CD14-positive monocyte (primary cell): ENCODE measurements at places on chromosomes 5 and 9.

DNA sequence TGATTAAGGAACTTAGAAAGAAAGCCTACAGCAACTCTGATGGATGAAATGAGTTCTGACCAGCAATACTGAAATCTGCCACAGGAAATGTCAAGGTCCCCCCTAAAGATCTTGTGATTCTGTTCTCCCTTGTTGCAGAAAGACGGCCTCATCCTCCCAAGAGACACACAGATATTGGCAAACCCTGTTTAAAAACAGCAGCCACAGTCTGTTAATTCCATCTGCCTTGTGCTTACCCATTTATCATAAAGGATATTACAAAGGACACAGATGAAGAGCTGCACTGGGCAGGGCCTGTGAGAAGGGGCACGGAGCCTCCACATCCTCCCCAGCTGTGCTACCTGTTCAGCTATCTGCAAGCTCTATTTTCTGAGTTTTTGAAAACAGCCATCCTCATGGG lies 15.2 kb downstream of the RAPGEF1 start:
- no peak for DNase-seq

DNA sequence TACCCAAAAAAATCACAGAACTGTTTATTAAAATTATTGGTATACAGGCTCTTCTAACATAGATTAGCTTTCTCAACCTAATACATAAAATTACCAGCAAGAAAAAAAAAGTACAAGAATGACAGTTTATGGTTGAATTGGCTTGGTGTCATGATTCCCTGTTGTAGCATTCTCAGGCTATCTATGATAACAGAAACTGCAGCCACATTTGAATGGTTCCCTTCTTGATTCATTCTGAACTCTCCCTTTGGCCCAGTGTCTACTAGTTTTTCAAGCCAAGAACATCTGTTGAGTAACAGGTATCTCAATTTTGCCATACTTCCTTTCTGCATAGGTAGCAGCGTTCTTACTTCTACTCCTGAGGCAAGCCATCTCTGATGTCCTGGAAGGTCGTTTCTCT lies 3.0 kb downstream of the SPIN1 start:
- DNase-seq = no peak

DNA sequence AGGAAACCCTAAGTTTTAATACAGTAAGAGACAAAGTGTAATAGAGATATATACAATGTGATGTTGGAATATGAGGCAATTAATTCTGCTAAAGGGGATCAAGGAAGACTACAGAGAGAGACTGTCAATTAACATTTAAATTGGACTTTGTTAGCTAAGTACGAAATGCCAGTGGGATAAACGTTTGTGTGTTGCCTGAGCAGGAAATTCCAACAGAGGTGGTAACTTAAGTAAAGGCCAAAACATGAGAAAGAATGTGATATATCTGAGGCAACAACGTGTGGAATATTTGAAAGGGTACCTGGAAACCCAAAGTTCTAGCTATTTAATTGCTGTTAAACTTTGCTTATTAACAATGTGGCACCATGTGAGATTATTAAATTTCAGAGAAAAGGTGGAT lies 1666.9 kb upstream of the WWC1 start:
- DNase-seq = no peak

DNA sequence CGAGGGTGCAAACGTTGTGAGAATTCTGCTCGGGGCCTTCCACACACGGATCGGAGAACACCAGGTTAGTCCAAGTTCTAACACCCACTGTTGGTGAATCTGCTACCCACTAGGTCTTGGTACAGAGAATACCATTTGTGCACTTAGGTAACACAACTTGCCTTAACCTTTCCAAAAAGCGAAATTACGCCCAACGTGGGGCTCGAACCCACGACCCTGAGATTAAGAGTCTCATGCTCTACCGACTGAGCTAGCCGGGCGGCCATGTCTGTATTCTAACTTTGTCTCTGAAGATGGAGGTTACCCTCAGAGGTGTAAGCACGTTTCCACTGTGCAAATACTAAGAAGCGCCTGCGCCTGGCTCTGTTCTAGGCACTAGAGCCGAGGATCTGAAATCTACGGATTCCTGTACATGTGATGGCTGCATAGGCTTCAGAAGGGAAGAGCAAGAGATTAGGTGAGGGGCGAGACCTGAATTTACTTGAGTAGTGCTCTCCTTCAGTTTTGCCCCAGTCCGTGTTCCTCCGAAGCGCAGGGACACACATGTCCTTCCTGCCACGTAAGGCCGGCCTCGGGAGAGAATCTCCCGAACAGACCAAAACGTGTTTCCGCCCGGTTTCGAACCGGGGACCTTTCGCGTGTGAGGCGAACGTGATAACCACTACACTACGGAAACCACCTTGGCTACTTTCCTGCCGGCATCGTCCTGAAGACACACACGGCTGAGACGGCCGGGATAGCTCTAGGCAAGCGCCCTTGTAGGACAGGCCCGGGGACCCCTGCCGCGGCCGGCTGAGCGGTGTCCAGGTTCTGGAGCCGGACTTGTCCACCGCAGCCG lies 1.1 kb upstream of the TRIM41 start:
- DNase-seq = peak; percentile 86

GRCh38 chr5:142605611-142606010 lies 80.3 kb downstream of the FGF1 start:
- no peak for DNase-seq
